ENCODE measurements at places on chromosomes 6 and 20. TPM values are rescaled to one million over a fixed set of nuclear protein-coding genes. Genes with fewer than 3 reads are reported as not detected.

ATF6B gene
- 74.7 TPM for total RNA-seq

CSE1L gene
- 197 TPM for total RNA-seq

- H3K4me3 ChIP-seq: no peak overlapping the region
- peaks cover 20% of the 10 kb centered on the region for H3K4me1 ChIP-seq
- H3K27me3 ChIP-seq: no peaks in the 10 kb centered on the region
Measured at GRCh38 chr20:62390317-62391164, 3.6 kb downstream of the RPS21 start.

DNA sequence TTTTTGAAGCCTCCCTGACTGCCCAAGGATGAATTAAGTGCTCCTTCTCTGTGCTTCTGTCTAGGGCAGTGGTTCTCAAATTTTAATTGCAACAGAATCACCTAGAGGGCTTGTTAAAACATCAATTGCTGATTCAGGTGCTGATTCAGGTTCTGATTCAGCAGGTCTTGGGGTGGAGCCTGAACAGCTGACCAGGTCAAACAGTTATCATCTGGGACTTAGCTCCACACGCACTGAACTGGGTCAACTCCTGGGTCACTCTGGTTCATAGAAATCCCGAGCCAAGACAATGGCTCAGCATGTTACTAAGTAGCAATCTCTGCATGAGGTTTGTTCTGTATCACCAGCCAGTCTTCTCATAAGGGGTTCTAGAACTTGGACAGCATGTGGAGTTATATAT is 192.3 kb downstream of the GJA1 start:
- no peak for DNase-seq
- no peak overlapping the region for H3K4me3 ChIP-seq

DNA sequence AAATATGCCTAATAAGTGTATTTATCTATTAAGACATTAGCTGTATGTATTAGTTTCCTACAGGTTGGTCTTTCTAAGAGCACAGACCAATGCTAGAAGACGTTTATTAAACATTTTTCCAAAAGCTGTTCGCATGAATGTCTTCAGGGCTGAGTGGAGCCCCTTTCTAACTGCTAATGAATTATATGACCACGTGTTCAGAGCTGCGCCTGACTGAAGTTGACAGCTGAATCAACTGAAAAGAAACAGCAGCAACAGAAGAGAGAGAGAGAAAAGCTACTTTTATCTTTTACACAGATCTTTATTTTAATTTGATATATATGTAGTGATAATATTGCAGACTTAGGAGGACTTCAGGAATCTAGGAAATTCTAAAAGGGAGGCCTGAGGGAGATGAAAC is 75.2 kb upstream of the ARID1B start:
- no peaks in the 10 kb centered on the region for H3K36me3 ChIP-seq
- H3K27me3 ChIP-seq: peaks cover 8% of the 10 kb centered on the region
- H3K4me3 ChIP-seq: no peak overlapping the region
- no peak overlapping the region for H3K27ac ChIP-seq
- no peaks in the 10 kb centered on the region for H3K4me1 ChIP-seq

- no peak overlapping the region for H3K4me3 ChIP-seq
- no peak for DNase-seq
- H3K36me3 ChIP-seq: no peaks in the 10 kb centered on the region
- no peaks in the 10 kb centered on the region for H3K4me1 ChIP-seq
- no peak overlapping the region for H3K27ac ChIP-seq
- H3K27me3 ChIP-seq: no peaks in the 10 kb centered on the region
Measured at GRCh38 chr6:13432526-13433184, 54.7 kb downstream of the GFOD1 start.
